ENCODE measurements at places on chromosomes 5 and 9. TPM values are rescaled to one million over a fixed set of nuclear protein-coding genes. Genes with fewer than 3 reads are reported as not detected.

Gene CPLANE1
- total RNA-seq = 20.1 TPM

Gene DCTN3
- 177 TPM for total RNA-seq

Gene CYSRT1
- 4.7 TPM for total RNA-seq

Gene PCDHB8
- 8.5 TPM for total RNA-seq

Gene OR1J2
- total RNA-seq = not detected

Gene TAF1L
- total RNA-seq = 0.43 TPM

Gene MARCOL
- not detected for total RNA-seq

Gene FOXD1
- 3.1 TPM for total RNA-seq

Gene HSD17B3
- 3.4 TPM for total RNA-seq

Gene BARX1
- total RNA-seq = not detected

Gene IFNK
- 0.43 TPM for total RNA-seq

Gene OTP
- total RNA-seq = 0.05 TPM

Gene ARHGEF28
- 10.5 TPM for total RNA-seq

Gene BTNL8
- 0.17 TPM for total RNA-seq

Gene GPX8
- total RNA-seq = 11.0 TPM

Gene COL5A1
- 3.4 TPM for total RNA-seq

Gene BSPRY
- total RNA-seq = not detected

Gene TXNDC8
- total RNA-seq = not detected

Gene TMEFF1
- total RNA-seq = 0.19 TPM

Gene EMB
- 0.59 TPM for total RNA-seq

Gene SAPCD2
- total RNA-seq = 7.0 TPM

Gene PHF24
- 0.04 TPM for total RNA-seq

Gene FOXE1
- 0.05 TPM for total RNA-seq

Gene FOXD4L4
- total RNA-seq = 3.9 TPM

Gene CYFIP2
- total RNA-seq = 55.2 TPM
